ENCODE measurements at places on chromosomes 13 and 19.
A peak's percentile ranks its signal among the peaks of the same experiment; 100 is the strongest.

- DNase-seq = no peak
Observed at GRCh38 chr13:35810321-35810720, 320.9 kb downstream of the DCLK1 start.

DNA sequence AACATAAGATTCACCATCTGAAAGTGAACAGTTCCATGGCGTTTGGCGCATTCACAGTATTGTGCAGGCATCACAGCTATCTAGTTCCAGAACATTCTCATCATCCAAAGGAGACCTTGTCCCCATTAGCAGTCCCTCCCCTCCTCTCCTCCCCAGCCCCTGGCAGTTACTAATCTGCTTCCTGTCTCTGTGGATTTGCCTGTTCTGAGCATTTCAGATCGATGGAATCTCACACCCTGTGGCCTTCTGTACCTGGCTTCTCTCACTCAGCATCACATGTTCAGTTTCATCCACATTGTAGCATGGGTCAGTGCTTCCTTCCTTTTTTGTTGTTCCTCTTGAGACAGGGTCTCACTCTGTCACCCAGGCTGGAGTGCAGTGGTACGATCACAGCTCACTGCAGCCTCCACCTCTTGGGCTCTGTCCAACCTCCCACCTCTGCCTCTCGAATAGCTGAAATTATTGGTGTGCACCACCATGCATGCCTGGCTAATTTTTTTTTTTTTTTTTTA lies 34.6 kb downstream of the CRTC1 start:
- DNase-seq = no peak

GRCh38 chr13:40190641-40191100 lies 475.8 kb downstream of the FOXO1 start:
- DNase-seq = peak; percentile 62

- no peak for DNase-seq
Observed at GRCh38 chr19:10155839-10156238, 36.1 kb upstream of the EIF3G start.

DNA sequence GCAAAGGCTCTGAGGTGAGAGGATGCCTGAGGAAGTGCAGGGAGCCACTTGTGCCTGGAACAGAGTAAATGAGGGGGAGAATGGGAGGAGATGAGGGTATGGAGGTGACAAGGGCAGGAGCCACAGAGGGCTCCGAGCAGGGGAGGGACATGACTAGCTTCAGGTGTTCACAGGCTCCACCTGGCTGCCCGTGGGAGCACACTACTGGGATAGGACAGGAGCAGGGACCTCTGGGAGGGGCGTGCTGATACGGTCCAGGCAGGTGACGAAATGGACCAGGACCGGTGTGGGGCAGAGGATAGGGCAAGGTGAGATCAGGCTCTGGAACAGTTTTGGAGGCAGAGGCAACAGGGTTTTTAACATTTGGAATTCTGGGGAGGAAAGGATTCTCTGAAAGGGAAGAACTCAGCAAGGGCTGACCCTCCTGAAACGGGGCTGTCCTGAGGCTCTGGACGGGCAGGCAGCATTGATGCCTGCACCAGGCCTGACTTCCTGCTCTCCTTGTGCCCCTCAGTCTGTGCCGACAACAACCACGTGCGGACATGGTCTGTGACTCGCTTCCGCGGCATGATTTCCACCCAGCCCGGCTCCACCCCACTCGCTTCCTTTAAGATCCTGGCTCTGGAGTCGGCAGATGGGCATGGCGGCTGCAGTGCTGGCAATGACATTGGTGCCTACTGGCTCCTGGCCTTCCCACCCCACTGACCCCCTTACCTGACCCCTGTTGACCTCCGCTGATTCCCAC lies 11.6 kb downstream of the SHKBP1 start:
- DNase-seq = no peak

DNA sequence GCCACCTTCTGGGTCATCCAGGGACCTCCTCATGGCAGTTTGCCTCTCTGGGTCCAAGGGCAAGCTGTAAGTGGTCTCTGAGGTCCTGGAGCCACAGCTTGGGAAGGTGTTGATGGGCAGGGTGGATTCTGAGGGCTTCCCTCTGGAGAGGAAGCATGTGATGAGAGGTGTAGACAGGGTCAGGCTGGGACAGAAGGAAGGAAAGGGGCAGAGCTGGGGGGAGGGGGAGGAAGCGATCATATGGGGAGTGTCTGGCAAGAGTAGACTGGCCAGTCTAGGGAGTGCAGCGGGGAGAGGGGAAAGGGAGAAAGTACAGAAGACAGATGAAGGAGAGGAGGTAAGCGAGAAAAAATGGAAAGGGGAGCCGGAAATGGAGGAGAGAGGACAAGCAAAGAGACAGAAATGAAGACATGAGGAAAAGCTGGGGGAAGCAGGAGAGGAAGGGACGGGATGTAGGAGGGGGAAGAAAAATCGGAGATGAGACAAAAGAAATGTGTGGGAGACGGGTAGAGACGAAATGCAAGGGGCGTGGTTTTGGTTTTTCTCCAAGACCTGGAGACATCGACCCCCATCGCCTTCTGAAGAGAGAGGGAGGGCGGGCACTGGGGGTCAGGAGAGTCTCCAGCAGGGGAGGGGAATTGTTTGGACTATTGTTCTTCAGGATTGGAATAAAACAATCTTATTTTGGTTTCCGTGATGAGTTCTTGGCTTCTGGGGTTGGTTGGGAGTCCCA lies 26.6 kb downstream of the ZSWIM9 start:
- DNase-seq = no peak

- DNase-seq = no peak
Observed at GRCh38 chr13:21613791-21614190, 9.8 kb upstream of the MICU2 start.

- no peak for DNase-seq
Observed at GRCh38 chr13:75864718-75865117, 228.6 kb downstream of the LMO7 start.

DNA sequence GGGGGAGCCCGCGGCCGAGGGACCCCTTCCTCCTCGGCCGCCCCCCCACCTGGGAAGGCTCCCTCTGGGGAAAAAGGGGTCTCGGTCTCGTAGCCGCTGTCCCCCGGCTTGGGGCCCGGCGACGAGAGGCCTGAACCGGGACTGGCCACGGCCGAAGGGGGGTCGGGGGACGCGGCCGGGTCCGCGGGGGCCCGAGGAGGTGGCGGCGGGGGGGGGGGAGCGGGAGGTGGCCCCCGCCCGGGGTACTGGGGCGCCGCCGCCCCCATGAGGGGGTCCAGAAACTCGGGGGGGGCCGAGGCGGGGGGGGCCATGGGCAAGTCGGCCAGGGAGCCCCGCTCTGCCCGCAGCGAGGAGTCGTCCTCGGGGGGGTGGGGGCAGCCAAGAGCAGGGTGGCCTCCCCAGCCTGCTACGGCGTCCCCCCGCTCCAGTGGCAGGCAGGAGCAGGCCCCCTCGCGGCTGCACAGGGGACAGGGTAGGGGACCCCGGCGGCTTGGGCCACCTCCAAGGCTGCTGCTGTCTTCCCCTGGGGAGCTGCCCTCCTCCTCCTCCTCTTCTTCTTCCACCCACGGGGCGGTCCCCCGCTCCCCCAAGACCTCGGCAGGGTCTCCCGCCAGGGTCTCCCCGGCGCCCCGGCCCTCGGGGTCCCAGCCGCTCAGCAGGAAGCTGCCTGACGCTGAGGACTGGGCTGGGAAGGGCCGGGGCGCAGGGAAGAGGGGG lies 12.9 kb downstream of the LMTK3 start:
- DNase-seq = peak; percentile 20

- peak; percentile 73 for DNase-seq
Observed at GRCh38 chr13:79749984-79750551, 269.1 kb downstream of the NDFIP2 start.

GRCh38 chr19:51571599-51571998 lies 516 bp downstream of the ZNF175 start:
- DNase-seq = no peak

GRCh38 chr13:22915442-22916082 lies 265.2 kb upstream of the SGCG start:
- peak; percentile 82 for DNase-seq

DNA sequence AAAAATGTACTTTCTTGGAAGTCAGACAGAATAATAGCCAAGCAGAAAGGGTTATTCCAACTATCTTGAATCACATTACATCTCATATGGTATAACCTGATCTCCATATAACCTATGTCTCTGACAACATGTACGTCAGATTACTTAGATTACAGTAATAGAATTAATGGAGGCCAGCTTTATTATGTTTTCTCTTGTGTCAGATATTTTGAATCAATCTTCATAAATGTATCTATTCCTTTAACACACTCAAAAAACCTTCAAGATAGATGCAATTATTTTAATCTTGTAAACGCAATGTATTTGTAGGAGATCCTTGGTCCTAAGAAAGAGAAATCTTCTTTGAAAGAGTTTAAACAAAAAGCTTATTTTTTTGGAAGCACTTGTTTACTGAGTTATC lies 188.4 kb upstream of the KLF12 start:
- no peak for DNase-seq

- DNase-seq = no peak
Observed at GRCh38 chr19:44552324-44552723, 22.8 kb upstream of the CEACAM20 start.

DNA sequence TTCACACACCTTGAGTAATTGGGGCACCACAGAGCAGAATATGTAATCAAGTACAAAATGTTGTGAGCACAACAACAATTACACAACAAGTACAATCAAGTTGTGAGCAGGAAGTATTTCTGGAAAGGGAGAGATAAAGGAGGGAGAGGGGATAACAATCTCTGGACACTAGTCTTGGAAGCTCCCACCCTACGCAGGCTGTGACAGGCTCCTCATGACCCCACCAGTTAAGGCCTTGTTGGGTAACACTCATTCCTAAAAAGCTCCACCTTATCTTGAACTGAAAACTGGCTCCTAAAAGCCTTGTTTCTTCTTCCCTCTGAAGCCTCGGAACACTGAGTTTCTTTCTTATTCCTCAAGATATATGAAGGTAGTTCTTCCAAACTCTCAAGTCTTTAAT lies 806.0 kb downstream of the UQCRFS1 start:
- no peak for DNase-seq

GRCh38 chr13:85367887-85368286 lies 431.3 kb downstream of the SLITRK6 start:
- DNase-seq = no peak

GRCh38 chr19:20969898-20970297 lies 46.8 kb downstream of the ZNF85 start:
- no peak for DNase-seq

- DNase-seq = no peak
Observed at GRCh38 chr13:47555235-47555634, 445.8 kb downstream of the SUCLA2 start.

- peak; percentile 68 for DNase-seq
Observed at GRCh38 chr13:44854313-44855060, 134.8 kb downstream of the NUFIP1 start.

DNA sequence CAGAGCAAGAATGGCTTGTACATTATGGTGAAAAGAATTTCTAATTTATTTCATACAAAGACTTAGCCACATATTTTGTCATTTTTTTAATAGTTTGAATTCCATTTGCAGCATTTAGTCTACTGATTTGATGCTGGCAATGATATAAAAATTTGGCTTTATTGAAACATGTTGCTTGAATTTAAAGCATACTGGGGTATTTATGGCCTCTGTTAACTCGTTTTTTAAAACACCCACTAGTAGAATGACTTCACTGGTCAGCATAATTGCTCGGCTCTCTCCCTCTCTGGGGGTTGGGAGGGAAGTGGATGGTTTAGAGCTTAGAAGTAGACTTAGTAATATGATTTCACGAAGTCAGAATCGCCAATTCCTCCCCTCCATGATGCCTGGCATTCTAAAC lies 354.9 kb upstream of the HTR2A start:
- no peak for DNase-seq

DNA sequence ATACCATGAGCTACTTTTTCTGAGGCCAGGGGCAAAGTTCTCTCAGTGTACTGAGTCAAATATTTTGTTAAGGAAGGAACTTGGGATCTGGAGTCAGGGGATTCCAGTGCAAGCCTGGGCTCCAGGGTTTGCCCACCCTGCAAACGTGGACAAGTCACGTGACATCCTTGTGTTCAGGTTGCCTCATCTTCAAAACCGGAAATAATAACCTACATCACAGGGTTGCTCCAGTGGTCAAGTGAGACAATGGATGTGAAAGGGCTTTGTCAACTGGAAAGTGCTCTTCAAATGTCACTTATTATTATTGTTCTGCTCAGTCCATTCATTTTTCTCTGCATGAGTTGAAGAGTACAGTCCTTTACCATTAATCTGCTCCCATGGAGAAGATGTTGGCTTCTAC lies 414.9 kb downstream of the COG6 start:
- DNase-seq = no peak

- no peak for DNase-seq
Observed at GRCh38 chr13:74082741-74083160, 51.5 kb downstream of the KLF12 start.

DNA sequence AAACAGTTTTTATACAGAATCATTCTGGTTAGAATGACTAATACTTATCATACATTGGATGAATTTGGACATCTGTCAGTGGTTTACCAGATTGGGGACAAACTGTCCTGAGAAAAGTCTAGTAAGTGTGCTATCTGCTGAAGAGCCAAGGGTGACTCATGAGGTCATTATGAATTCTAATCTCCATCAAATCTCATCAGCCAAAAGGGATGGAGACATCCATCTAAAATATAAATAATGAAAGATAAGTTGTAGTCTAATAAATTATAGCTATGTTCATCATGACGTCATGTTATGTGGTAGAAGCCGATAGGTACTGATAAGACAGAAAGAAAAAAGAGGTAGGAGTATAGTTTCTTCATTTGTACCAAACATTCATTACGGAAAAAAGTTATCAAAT lies 804.4 kb downstream of the PCDH9 start:
- DNase-seq = no peak

DNA sequence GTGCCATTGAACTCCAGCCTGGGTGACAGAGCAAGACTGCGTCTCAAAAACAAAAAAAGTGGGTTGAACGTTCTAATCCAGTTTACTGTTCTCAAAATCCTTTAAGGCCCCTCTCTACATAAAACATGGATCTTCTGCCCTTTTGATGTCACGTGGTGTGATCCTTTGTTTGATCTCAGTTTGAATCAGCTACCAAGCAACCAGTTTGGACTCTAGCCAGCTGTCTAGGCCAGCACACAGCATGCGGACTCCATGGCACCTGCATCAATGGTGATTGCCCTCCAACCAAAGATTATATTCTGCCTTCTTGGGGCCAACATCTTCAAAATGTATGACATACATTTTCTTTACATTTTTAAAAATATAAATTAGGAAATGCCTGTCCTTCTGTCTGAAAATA lies 365.4 kb downstream of the NDFIP2 start:
- no peak for DNase-seq

- DNase-seq = no peak
Observed at GRCh38 chr19:31492050-31492449, 142.8 kb upstream of the TSHZ3 start.

DNA sequence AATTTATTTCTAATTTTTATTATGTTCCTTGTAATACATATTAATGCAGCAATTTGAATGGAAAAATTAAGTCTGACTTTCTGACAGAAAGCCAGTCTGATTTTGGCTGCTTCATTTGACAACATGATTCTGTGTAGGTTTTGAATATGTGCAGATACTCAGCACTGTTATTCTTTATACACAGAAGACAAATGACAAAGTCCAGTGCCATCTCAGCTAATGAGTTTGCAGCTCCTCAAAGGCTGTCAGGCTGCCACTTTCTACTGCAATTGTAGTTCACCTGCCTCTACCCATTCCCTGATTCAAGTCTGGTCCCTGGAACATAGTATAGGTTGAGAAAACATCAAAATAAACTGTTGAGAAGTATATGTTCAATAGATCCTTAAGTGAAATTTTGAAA lies 2.9 kb upstream of the CHAMP1 start:
- no peak for DNase-seq

GRCh38 chr19:42309686-42310085 lies 3.4 kb upstream of the TMEM145 start:
- DNase-seq = no peak
